ENCODE measurements at places on chromosomes 13 and 19.

DNA sequence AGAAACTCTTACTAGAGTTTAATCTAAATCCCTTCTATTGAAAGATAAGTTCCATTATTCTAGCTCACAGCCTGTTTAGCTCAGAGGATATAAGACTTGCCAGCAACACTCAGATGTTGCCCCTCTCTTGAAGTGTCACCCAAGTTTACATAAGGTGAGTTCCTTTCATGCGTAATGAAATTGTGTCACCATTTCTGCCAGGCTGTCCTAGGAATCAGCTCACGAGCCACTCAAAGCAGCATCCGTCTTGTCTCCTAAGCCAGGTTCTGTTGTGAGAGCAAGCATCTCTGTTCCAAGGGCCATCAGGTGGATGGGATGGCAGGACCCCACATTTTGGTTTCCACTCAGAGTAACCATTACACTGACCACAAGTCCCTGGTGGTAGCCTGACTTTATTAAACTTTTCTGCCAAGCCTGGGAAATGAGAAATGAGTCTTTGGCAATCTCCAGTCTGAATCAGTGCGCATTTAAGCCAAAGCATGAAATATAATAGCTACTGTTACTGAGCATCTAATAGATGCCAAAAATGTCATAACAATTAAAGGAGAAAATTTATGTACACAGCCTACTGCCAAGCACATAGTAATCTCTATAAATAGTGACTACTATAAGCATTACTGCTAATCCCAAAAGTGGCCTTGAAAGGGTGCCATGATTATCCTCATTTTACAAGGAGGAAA is 179.6 kb upstream of the MIR17HG start:
- no peak for DNase-seq

DNA sequence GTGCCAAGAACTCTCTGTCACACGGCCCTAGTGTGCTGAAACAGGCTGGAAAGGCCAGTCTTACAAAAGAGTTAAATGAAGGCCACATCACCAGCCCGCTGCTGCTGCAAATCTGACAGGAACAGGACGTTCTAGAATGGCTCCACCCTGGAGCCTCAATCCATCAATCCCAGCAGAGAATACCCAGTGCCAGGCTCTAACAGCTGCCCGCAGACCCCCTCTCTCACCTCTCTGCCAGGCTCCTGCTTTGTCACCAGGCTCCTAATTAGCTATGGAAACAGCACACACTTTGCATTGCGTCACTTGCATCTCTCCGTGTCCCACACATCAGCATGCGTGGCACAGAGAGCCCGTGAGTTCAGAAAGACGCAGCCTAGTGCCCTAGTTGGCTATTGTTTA is 314.1 kb downstream of the FOXO1 start:
- DNase-seq: no peak

DNA sequence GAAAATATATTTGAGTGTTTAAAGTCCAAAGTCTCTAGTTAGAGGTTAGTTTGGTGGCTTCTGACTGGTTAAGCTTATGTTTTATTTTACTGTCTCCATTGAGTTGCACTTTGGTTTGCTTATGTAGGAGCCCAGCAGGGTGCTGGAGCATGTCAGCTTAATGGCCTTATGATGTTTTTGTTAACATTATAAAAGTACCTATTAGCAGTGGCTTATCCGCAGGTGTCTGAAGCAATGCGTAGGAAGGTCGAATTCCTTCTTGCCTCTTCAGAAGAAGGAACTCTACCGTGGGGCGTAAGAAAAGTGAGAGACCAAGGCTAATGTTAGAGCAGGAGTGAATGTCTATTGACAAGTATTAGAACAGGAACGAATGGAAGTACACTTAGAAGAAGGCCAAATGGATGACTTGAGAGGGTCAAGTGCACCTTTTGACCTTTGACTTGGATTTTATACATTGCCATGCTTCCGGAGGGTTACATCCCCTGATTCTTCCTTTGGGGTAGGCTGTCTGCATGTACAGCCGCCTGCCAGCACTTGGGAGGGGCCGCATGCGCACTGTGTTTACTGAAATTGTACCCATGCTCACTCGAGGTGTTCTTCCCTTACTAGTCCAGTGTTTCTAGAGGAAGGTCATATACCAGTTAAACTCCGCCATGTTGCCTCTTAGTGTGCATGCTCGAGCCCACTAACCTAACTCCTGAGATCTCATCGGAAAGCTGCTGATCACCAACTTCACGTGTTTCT is 793.9 kb upstream of the PCDH9 start:
- DNase-seq: no peak

DNA sequence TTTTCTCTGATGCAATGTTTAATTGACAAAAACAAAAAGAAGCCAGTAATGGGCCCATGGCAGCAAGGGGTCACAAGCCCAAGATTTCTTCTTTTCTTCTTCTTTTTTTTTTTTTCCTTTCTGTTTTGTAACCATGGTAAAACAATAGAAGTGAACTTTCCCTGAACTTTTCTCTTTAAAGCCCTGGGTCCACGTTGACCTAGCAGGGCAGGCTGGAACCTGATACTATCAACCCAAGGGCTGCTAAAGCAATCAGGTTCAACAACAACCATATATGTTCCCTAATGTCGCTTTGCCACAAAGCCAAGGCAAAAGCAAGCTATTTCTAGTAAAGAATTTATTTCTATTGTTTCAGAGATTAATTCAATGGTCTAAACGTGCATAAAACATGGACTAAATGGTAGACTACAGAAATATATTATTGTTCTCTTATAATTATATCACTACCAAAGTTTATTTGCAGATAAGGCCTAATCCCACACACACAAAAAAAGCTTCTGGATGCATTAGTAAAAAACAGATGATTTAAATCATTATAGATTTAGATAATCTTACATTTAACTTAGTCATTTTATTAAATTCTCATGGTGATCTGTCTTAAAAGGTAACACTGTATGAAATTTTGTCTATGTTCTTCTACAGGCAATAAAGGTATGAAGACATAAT is 153.9 kb downstream of the DACH1 start:
- no peak for DNase-seq

- DNase-seq: peak; percentile 33
Observed at GRCh38 chr19:34145741-34146202, 26.5 kb upstream of the LSM14A start.

DNA sequence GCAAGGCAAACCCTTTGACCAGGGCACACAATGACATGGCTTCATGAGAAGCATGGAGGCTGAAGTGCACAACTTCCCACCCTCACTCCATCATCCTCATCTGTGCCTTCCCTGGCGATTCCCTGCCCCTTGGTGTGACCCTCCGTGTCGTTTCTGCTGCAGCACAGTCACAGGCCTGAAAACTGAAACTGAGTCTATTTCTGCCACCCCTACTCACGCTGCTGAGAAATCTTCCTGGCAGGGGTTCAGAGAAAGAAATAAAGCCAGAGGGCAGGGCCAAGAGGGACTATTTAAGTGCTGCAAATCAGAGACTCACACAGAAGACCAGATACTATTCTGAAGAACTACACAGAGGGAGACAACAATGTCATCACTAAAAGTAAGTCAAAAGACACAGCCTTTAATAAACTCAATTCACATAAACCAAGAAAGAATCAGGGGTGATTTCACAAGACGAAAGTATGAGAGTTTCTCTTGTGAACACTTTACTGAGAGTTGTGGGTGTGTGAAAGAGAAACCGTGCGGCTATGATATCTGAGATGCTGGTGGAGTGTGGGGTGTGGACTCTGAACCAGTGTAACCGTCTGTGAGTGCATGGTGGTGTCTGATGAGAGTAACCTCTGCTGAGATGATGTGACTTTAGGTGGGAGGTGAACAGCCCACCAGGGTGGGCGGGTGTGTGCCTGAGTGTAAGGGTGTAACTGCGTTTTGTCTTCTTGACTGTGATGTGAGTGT is 23.5 kb downstream of the LGALS16 start:
- peak; percentile 27 for DNase-seq

GRCh38 chr19:38745316-38745715 is 1.0 kb upstream of the CAPN12 start:
- DNase-seq: no peak

DNA sequence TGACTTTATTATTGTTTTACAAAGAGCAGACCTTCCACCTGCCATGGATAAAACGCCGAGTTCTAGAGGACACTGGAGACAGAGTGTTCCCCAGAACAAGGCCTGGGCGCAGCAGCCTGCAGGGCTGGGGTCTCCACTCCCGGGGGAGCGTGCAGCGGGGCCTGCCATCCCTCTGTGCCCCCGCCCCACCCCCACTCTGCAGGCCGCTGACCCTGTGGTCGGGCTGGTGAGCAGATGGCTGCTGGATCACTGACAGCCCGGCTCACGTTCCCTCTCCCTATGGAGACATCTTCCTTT is 8.6 kb upstream of the PTBP1 start:
- no peak for DNase-seq

- peak; percentile 35 for DNase-seq
Observed at GRCh38 chr19:3365836-3366752, at the start of gene NFIC. Gene NFIC, plus strand, starts transcription at chr19:3366583. Its CDS starts 54 bp downstream, at chr19:3366637.

DNA sequence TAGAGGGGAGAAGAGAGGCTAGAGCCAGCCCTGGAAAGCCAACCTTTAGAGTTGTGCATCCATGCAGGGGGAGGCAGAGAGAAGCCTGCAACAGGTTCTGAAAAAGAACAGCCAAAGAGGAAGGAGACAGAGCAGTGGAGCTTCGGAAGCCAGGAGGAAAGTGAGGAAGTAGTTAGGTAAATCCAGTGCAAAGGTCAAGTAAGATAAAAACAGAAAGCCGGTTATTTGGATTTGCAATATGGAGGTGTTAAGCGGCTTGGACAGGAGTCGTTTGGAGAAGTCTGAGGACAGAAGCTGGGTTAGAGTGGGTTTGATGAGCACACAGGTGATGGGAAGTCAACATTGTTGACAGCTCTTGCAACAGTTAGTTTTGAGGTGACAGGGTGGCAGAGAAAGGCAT is 53.5 kb upstream of the FLT1 start:
- no peak for DNase-seq

DNA sequence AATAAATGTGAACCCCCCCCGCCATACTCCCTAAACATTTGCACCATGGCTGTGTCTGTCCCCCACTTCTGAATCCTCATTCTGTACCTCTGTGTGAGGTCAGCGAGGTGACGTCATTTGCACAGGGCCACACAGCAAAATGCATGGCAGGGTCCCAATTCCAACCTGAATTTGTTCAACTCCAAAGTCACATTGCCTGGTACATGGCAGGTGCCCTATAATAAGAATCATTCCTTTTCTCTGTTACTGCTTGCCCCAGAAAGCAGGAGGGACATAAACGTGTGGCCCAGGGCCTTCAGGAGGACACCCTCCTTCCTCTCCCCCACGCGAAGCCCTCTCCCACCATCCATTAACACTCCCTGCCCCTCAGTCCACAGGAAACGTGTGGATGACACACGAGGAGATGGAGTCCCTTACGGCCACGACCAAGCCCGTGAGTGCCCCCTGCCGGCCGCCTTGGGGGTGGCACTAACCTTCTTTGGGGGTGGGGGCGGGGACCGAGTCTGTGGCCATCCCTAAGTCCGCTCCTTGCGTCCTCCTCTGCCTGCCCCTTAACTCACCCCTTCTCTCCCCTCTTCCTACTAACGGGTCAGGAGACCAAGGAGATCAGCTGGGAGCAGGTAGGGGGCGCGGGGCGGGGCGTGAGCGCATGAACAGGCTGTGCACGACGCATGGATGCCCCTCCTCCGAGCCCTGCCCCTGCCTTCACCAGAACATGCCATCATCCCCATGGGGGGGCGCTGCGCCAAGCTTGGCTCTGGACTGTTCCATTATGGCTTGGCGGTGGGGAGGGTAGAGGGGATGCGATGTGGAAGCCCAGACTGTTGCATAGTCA is 9.4 kb downstream of the HRC start:
- peak; percentile 63 for DNase-seq

DNA sequence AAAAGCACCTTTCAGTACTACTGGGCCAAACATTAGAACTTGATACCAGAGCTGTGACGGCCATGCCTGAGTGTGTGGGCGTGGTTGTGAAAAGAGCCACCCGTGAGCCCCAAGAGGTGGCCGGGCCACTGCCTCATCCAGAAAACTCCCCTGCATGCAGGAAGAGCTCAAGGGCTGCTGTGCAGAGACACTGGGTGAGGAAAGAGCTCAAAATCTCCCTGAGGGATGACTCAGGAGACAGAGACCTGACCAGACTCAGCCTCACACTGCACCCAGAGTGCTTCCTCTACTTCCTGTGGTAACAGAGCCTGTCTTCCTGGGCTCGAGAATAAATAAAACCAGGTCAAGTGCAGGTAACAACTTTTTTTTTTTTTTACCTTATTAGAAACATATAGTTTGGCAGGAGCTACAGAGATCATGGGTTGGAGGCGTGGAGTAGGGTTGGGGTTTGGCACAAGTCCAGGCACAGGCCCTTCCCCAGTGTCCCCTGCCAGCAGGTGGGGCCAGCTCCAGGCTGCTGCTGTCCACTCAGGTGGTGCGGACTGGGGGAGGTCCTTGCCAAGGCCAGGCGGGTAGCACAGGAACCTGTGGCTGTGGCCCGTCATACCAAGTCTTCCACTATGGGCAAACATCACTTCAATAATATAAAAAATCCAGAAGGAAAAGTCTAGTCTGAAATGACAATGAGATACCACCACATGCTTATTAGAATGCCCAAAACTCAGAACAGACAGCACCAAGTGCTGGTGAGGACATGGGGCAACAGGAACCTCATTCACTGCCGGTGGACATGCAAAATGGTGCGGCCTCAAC is 25.5 kb downstream of the ELL start:
- DNase-seq: no peak

DNA sequence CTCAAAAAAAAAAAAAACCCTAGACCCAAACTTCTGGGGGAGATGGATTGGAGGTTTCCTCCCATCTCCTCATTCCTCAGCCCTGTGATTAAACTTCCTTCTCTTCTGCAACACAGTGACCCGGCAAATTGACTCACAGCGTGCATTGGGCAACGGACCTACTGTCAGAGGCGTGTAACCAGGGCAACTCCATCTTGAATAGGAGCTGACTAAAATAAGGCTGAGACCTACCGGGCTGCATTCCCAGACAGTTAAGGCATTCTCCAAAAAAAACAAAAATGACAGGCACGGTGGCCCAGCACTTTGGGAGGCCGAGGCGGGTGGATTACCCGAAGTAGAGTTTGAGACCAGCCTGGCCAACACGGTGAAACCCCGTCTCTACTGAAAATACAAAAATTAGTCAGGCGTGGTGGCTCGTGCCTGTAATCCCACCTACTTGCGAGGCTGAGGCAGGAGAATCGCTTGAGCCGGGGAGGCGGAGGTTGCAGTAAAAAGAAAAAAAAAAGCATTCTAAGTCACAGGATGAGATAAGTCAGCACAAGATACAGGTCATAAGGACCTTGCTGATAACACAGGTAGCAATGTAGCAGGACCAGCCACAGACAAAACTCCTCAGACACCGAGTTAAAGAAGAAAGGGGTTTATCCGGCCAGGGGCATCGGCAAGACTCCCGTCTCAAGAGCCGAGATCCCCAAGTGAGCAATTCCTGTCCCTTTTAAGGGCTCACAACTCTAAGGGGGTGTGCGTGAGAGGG is 5.4 kb upstream of the NLRP7 start:
- DNase-seq: no peak

- no peak for DNase-seq
Observed at GRCh38 chr19:19081642-19082151, 17.9 kb downstream of the SLC25A42 start.

DNA sequence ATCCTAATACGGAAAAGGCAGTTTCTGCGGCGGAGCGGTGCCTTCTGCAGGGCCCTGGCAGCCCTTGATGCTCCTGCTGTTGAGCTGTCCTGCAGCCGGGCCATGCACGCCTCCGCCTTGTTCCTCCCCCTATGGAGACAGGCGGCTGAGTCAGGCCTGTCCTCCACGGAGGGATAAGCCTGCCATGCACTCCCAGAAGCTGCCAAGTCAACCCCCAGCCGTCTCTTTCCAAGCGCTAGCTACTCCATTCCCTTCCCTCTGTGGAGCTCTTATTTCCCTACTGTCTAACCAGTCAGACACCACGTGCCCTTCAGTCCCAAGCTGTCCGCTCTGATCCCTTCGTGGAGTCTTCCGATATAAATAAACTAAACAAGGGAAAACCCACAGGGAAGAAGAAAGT is 197.0 kb downstream of the COL4A1 start:
- DNase-seq: no peak
